Neural progenitor cell (in vitro differentiated cells): ENCODE measurements at places on chromosomes 11 and 22. TPM values are rescaled to one million over a fixed set of nuclear protein-coding genes. Genes with fewer than 3 reads are reported as not detected.
A peak's percentile ranks its signal among the peaks of the same experiment; 100 is the strongest.

The FGF19 gene
- total RNA-seq, result 0.09 TPM in 1 of 2 replicates, not detected in the other

The MICALL1 gene
- 5.0 and 14.3 TPM in 2 replicates for total RNA-seq

The OR10A2 gene
- not detected in 2 replicates for total RNA-seq

The PRCP gene
- total RNA-seq, result 35.2 and 67.4 TPM in 2 replicates

The FGF3 gene
- total RNA-seq, result not detected in 2 replicates

The SLC22A25 gene
- total RNA-seq, result not detected in 2 replicates

The MS4A4A gene
- total RNA-seq, result not detected in 2 replicates

The ANO3 gene
- 0.90 and 2.5 TPM in 2 replicates for total RNA-seq

The LMO2 gene
- 0.92 and 2.0 TPM in 2 replicates for total RNA-seq

The AGBL2 gene
- total RNA-seq, result 2.5 and 3.7 TPM in 2 replicates

The RFPL1 gene
- not detected in 2 replicates for total RNA-seq

The SIDT2 gene
- 13.3 and 20.5 TPM in 2 replicates for total RNA-seq

The OR51B5 gene
- total RNA-seq, result 0.22 TPM in 1 of 2 replicates, not detected in the other

The POU2AF1 gene
- total RNA-seq, result not detected in 2 replicates

The OR51I1 gene
- 0.15 TPM in 1 of 2 replicates, not detected in the other for total RNA-seq

- no peak for DNase-seq
These were observed 39.7 kb upstream of the OR5AK2 start for GRCh38 chr11:56948991-56949515.

GRCh38 chr11:63242089-63242781 lies 1.2 kb downstream of the SLC22A25 start:
- no peak for DNase-seq

- DNase-seq, result no peak
These were observed 166.8 kb upstream of the NCAM1 start for GRCh38 chr11:112794331-112794846.

- DNase-seq, result no peak
These were observed 154.0 kb downstream of the MN1 start for GRCh38 chr22:27647540-27647939.

GRCh38 chr11:100687054-100687629 lies at the start of gene ARHGAP42:
Gene ARHGAP42 (plus strand): TSS chr11:100687288. CDS start chr11:100687679, 391 bp downstream.
- peak; percentile 85 for DNase-seq

DNA sequence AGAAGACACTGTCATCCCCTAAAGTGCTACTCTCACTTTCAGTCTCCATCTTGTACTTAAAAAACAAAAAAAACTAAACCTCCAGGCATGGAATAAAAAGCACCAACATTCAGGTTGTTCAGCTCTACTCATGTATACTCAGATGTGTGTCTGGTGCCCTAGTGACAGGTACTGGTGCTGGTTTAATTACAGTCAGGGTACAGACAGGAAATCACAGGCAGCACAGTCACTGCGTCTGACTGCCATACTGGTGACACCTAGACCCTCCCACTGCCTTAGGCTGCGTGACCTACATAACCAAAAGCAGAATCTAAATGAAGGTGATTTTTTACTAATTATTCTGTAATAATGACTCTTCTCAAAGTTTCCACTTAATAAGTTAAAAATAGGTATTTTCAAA lies at the start of gene ARHGAP32:
ARHGAP32 (minus strand) TSS at position 176 of the 400 bp plus-strand sequence; CDS start at position 49, 127 bp downstream.
- no peak for DNase-seq

- no peak for DNase-seq
These were observed 17.6 kb downstream of the F2 start for GRCh38 chr11:46736615-46737014.

- no peak for DNase-seq
These were observed 4.1 kb downstream of the LRRC56 start for GRCh38 chr11:541433-541885.

DNA sequence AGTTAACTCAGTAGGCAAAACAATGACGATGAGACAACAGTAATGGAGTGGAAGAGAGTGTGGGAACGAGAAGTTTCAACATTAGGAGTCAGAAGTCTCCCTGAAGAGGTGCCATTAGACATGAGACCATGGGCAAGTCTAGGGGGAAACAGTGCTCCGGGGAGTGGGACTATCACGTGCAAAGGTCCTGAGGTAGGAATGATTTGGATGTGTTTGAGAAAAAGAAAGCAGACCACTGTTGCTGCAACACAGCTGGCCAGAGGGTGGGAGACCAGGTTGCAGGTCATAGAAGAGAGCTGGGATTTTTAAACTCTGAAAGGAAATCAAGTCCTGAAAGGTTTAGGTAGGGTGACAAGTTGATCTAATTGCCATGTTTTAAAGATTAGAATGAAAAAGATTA lies 63.0 kb downstream of the NAV2 start:
- DNase-seq, result no peak

DNA sequence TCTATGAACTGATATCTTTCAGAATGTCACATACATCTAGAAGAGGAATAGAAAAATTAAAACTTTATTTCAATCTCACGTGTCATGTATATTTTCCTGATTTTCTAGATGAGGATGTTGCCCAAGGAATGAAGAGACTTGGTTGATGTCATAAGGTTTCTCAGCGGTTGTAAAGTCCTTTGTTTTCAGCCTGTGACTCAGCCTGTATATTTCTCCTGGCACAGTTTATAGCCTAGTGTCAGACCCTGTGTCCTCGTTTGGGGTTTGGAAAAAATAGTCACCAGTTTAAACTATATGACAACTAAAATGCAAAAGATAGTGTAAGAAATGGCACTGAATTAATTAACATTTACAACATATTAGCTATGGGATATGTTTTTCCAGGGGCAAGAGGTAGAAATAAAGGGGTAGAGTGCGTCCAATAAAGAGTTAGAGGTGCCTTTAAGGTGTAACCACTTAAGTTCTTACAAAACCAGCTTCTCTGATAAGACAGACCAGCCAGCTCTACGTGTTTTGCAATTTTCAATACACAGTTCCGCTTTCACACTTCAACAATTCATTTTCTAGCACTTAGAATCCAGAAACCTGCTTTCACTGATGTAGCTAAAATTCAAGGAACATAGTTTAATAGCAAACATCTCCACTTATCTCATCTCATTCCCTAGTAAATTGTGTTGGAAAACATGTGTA lies 1432.6 kb upstream of the TENM4 start:
- no peak for DNase-seq

DNA sequence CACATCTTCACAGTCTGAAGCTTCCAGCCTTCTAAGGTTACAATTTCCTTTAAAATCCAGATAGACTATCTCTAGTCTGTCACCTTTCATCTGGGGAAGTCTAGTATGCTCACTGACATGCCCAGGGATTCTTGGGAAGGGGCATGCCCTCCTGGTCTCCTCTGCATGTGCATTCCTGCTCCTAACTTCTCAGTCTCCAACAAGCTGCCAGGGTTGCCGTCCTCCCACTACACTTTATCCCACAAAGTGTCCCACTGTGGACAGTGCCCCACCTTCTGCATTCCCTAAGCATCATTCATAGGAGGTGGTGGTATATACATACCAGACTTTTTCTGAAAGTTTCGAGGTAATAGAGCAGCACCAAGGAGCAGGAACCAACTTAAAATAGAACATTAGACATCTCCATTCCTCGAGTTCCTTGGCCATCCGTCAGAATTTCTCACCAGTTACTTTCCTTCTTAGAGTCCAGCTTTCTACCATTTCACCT lies 28.7 kb downstream of the EIF3F start:
- DNase-seq, result no peak

DNA sequence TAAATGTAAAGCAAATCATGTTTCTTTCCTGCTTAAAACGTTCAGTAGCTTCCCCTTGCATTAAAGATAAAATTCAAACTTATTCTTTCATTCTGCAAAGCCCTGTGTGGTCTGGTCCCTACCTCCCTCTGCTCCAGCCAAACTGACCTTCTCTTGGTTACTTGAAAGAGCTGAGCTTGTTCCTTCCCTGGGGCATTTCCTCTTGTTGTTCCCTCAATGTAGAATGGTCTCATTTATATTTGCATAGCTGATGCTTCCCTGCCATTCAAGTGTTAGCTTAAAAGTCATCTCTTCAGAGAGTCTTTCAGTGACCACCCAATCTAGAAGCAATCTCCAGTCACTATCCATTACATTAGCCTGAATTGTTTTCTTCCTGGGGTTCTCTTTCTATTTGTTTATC lies 1618.5 kb upstream of the TENM4 start:
- DNase-seq, result no peak

- peak; percentile 93 for DNase-seq
These were observed at the start of gene GPR137 for GRCh38 chr11:64284962-64285884. Gene GPR137 (plus strand): TSS chr11:64285848. CDS start chr11:64286525, 677 bp downstream.

DNA sequence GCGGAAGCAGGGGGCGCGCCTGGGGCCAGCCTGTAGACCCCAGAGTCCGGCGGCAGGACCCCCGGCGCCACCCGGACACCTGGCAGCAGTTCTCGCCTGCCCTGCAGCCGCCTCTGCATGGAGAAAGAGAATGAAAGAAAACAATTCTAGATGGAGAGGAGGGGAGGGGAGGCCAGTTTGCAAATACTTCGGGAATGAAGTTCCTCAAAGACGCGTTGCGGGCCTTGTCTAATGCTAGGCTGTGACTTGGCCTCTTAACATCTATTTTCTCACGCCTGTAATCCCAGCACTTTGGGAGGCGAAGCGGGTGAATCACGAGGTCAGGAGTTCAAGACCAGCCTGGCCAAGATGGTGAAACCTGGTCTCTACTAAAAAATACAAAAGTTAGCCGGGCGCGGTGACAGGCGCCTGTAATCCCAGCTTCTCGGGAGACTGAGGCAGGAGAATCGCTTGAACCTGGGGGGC lies 2.1 kb upstream of the BARX2 start:
- DNase-seq, result peak; percentile 48

DNA sequence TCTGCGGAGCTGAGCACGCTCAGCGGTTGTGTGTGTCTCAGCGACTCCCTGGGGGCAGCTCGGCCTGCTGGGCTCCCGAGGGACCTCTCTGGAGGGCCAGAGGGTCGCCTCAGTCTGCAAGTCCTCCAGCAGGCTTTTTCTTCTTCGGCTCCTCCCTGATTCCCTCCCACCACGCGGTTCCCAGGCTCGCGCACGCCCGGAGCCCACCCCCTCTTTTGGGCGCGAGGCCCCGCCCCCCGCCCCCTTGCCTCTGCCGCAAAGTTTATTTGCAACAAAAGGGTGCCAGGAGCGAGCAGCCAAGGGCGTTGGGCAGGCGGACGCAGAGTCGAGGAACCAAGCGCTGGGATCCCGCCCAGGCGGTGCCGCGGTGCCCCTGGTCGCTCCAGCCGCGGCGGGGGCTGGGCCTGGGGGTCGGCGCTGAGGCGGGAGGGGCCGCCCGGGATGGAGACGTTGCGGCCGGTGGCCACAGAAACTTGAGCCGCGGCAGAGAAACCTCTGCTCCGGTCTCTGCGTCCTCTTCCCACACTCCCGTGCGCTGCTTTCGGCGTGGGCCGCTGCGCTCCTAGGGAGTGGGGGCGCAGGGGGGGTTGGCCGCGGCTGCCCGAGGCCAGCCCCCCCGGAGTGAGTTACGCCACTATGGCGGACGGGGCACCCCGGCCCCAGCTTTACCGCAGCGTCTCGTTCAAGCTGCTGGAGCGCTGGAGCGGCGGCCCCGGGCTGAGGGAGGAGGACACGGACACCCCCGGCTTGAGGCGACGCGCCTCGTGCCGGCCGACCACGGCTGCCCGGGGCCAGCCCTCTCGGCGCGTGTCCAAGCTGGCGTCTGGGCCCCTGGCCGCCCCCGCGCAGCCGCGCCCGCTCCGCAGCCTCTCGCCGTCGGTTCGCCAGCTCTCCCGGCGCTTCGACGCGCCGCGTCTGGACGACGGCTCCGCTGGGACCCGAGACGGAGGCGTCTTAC lies at the start of gene ARHGEF17:
ARHGEF17 (plus strand) TSS at position 274 of the 958 bp plus-strand sequence; CDS start at position 637, 363 bp downstream.
- peak; percentile 93 for DNase-seq

DNA sequence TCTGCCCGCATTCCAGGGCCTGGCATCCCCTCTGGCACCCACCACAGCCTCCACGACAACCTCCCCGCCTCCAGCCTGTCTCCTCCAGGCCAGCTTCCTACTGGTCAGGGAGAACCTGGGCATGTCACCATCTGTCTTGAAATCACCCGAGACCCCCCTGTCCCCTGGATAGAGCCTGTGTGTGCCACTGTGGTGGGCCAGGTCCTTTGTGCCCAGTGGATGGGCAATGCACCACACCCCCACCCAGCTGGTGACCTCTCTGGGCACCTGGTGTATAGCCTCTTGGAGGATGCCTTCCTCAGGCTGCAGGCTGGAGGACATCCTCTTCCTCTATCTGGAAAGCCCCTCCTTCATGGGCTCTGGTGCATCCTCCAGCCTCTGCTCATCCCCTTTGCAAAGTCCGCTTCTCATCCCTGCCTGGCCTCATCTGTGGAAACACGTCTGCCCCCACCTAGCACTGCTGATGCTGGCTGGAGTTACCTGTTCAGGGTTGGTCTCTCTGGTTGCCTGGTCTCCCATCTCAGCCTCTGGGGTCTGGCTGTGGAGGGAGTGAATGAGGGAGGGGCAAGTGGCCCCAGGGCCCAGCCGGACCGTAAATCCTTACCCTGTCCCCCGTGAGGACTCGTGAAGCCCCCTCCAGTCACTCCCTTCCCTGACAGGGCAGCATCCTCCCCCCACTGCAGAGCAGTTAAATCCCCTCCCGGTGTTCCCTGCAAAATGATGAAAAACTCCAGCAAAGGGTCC lies 589.6 kb downstream of the TBC1D22A start:
- DNase-seq, result no peak

GRCh38 chr11:5007561-5007960 lies 12.9 kb downstream of the OR51L1 start:
- no peak for DNase-seq

- no peak for DNase-seq
These were observed 28.1 kb upstream of the CHORDC1 start for GRCh38 chr11:90250970-90251369.

- DNase-seq, result no peak
These were observed 13.2 kb downstream of the APOL6 start for GRCh38 chr22:35661464-35661863.

- no peak for DNase-seq
These were observed 1270.6 kb downstream of the LRRC4C start for GRCh38 chr11:40188848-40189247.

DNA sequence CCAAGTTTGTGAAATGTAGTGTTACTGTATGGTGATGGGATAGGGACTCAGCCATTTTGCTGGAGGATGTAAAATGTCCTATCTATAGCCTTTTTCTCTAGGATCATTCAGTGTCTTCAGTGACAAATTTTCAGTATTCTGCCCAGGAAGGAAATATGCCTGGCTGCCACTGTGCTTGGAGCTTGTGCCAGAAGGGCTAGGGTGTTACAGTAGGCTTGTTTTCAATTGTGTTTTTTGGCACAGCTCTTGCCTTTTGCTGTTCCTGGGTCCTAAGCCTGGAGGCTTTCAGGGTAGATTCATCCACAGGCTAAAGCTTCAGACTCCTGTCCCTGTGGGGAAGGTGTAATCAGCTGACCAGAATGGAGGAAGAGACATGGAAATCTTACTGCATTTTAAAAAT lies 22.0 kb upstream of the PHOX2A start:
- DNase-seq, result no peak

GRCh38 chr11:1438261-1438966 lies 48.2 kb downstream of the MOB2 start:
- no peak for DNase-seq
